ENCODE measurements at places on chromosomes 1 and 21.
A peak's percentile ranks its signal among the peaks of the same experiment; 100 is the strongest.

GRCh38 chr1:28518745-28519341 lies 13.0 kb downstream of the RCC1 start:
- DNase-seq = no peak

DNA sequence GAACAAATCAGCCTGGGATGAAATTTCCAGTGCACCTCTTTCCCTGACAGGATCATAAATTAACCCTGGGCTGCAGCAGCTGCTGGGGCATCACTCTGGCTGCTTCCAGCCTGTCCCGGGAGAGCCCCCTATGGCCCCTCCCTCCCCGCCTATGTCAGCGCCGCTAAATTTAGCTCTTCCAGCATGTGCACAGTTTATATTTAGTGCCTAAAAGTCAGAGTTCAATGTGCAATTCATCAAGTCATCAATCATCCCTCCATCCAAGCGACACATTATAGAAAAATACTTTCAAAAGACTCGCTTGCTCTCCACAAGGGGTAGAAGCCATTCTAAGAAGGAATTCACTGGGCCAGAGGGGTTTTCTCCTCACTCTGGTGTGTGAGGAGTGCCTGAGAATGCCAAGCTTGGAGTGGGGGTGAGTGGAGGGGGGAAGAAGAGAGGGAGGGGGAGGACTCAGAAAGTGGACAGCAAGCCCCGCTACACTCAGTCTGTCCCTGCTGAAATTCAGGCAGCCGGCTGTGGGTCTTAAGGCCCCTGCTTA lies 37.4 kb downstream of the XCL1 start:
- DNase-seq = peak; percentile 77

GRCh38 chr1:109243860-109244552 lies 5.3 kb upstream of the CELSR2 start:
- DNase-seq = peak; percentile 55

DNA sequence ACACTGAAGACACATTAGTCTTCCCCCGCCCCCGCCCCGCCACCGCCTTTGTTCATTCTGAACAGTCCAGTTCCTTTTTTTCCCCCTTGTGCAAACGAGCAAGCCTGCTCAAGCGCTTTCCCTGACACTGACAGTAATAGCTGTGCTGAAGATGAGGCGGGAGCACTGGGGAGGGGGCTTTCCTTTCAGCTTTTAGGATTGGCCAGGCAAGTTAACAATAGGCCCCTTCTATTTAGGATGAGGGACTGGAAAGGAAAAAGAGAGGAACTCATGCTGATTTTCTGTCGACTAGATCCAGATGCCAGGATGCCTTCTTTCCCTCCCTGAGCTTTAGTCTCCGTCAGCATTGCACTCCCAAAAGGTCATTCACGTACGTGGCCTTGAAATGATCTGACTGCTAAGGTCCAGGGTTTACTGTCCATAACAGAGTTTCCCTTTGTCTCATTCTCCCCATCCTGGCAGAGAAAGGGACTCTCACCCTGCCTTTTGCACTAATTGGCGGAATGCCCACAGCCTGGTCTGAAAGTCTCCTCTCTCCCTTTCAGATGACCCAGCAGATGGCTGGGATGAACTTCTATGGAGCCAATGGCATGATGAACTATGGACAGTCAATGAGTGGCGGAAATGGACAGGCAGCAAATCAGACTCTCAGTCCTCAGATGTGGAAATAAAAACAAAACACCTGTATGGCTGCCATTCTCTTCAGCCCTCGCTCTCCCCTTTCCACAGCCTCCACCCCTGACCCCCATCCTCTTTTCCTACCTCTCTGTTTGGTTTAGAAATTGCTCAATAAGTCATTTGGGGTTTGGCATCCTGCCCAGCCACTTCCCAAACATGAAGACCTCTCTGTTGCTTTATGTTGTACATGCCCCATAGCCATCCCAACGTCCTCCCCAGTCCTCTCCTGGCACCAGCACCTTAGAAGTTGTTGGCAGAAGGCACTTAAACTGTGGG lies 28.6 kb upstream of the ZFP69B start:
- no peak for DNase-seq

GRCh38 chr1:216258386-216258785 lies 164.9 kb downstream of the USH2A start:
- no peak for DNase-seq

DNA sequence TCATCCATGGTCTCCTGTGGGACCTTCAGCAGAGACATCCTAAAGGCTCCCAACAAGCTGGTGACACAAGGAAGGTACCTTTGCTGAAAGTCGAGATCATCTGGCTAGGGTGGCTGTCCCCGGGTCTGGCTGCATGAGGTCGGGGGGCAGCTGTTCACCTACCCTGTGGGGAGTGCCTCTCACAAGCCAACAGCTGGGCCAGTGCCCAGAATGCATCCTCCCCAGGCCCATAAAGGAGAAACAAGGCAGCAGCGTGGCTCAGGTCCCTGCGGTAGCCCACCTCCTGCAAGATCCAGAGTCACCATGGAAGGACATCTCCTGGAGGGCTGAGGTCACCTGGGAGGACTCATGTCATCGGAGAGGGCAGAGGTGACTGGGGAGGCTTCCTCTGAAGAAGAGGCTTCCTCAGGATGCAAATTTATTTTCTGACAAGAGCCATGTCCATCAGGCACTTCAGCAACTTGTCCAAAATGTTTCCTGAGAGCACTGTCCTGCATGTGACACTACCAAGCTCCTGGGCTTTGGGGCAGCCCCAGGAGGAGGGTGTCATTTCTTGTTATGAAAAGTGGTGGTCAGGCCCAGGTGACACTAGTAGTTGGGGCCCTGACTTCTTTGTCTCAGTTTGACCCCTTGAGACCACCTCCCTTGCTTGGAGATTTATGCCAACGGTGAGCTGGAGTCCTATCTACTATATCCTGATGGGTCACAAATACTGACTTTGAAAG lies 6.7 kb upstream of the SMYD3 start:
- no peak for DNase-seq

- DNase-seq = no peak
Observed at GRCh38 chr1:226810681-226811080, 59.7 kb upstream of the PSEN2 start.

GRCh38 chr21:20404915-20405314 lies 593.3 kb upstream of the NCAM2 start:
- no peak for DNase-seq

DNA sequence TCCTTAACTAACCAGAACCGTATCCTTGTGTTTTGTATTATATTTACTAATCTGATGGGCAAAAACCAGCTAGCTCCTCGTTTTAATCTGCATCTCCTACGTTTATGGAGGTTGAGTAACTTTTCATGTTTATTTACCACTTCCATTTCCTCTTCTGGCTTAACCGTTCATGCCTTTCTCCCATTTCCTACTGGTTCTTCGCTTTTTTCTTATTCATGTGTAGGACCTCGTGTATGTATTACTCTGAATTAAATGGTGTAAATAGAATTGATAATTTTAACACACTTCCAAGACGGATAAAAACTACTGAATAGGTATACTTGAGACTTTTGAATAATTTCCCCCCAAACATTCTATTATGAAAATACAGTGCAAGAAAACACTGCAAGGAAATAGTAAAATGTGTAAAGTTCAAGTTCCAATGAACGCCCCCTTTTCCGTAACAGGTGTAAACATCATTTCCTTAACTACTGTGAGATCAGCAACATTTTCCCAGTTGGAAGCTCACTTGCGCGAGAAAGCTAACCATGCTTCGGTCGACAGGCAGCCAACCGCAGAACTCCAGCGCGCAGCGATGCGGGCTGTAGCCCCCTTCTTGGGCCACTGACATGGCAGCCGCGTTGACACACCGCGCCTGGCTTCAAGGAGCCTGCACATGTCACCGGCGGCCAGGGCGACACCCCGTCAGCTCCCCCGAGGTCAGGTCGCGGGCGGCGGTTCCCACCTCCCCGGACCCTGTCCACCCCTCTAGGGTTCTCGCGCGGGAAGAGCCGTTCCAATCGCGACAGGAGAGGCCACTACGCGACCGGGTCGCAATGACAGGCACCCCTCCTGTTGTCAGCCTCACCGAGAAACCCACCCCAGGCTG lies 816 bp downstream of the EDEM3 start:
- peak; percentile 26 for DNase-seq

GRCh38 chr1:63721531-63722189 lies 52.2 kb upstream of the ROR1 start:
- DNase-seq = no peak

- no peak for DNase-seq
Observed at GRCh38 chr1:76170084-76170483, 95.5 kb downstream of the ST6GALNAC3 start.

GRCh38 chr1:42732126-42732680 lies 7.8 kb downstream of the CLDN19 start:
- no peak for DNase-seq

DNA sequence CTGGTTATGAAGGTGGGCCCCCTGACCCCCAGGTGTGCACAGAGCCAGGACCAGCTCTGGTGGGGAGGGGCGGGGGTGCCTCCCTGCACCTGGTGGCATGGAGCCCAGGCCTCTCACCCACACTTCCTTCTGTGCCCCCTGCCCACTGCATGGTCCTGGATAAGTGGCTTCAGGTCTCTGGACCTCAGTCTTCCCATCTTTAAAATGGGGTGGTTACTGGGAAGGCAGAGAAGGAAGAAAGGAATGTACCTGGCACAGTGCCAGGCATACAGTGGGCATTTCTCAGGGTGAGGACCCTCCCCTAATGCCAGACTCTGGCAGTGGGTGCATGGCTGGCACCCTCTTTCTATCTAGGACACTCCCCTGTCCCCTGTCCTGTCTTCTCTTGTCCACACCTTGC lies 7.5 kb downstream of the CLCNKA start:
- DNase-seq = no peak

GRCh38 chr1:39826583-39826982 lies 37.9 kb upstream of the BMP8B start:
- DNase-seq = no peak

- DNase-seq = no peak
Observed at GRCh38 chr1:155424091-155424490, 103.4 kb downstream of the RUSC1 start.

GRCh38 chr1:60402816-60403215 lies 329.2 kb upstream of the C1orf87 start:
- no peak for DNase-seq

DNA sequence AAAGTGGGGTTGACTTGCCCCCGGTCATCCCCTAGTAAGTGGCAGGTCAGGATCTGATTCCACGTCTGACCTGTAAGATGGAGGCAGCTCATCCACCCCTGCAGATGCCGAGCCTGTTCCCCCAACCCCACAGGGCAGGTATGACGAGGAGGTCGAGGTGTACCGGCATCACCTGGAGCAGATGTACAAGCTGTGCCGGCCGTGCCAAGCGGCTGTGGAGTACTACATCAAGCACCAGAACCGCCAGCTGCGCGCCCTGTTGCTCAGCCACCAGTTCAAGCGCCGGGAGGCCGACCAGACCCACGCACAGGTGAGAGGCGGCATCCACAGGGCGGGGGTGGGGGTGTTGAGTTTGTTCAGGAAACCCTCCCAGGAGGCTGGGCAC lies 9.6 kb downstream of the TMEM201 start:
- DNase-seq = no peak

DNA sequence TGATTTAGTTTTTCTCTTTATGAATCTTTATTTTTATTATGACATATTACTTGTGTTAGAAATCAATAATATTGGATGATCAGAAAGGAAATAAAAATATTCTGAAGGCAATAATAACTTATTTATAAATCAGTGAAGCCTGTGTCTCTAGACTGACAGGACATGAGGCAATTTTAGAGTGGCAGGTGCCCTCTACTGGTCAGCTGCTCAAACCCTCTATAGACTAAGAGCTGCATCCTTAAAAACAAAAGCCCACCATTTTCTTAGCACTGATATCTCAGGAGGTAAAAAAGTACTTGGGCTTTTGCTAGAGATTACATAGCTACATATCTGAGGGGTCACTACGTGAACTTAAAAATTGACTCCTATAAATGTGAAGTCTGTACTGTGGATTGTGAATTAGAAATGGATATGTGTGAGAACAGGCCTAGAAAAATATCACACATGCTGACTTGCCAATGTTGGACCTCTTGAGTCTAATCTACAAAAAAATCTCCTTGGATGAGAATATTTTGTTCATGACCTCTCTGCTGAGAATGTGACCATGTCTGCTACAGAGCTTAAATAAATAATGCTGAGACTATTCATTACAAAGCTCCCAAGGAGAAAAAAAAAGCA lies 597.9 kb upstream of the ADAMTS5 start:
- peak; percentile 42 for DNase-seq

DNA sequence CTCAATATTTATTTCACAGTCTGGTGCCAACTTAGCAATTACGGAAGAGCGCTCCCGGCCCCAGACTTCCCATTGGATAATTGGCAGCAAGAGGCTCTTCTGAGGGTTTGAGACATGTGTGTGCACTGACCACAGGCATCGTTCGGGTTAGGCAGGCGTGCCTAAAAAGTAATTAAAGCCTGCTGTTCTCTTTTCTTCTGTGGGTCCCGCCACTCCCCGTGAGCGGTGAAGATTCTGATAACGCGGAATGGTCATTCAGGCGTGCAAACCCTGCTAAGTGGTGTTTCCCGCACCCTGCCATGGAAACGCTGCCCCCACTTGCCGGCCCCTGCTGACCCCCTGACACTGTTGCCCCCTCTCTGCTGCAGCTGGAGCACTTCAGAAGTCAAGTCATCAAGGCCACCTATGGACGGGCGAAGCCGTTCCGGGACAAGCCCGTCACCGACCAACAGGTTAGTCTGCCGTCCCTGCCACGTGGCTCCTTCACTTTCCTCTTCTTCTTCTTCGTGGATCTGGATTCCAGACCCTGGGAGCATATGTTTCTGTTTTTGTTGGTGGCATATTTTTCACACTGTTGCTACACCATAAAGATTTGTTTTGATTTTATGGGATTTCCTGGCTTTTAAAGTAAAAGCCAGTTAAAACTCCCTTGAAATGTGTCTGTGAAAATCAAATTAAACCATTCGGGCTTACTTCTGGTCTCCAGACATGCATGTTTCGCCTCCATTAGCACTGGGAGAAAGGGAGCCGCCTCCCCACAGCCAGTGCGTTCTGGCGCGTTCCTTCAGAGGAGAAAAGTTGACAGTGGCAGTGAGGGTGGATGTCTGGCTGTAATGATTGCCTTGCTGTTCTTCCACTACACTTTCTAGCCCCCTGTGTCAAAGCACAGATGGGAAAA lies 79.9 kb downstream of the FHAD1 start:
- no peak for DNase-seq

GRCh38 chr21:38067086-38067739 lies 151.0 kb upstream of the KCNJ6 start:
- DNase-seq = peak; percentile 73

DNA sequence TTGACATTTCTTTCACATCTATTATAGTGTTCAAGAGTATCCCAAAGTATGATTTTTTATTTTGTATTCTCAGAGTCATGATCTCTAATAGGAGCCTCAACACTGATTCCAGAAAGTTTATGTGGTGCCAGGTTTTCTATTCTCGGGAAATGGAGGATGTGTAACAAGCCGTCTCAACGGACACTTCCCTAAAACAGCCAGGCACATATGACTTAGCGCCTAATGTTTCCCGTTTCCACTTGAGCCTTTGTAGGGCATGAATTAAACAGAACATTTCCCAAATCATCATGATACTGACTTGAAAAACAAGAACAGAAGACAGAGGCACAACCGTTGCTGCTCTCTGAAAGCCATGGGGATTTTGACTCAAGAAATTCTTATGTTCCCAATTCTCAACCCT lies 8.0 kb downstream of the CYYR1 start:
- no peak for DNase-seq
